ENCODE measurements at places on chromosomes 5 and 9.

- no peak for DNase-seq
These were observed 211.9 kb upstream of the CDH6 start for GRCh38 chr5:30981576-30981975.

- no peak for DNase-seq
These were observed 31.6 kb upstream of the STK32A start for GRCh38 chr5:147203213-147203612.

DNA sequence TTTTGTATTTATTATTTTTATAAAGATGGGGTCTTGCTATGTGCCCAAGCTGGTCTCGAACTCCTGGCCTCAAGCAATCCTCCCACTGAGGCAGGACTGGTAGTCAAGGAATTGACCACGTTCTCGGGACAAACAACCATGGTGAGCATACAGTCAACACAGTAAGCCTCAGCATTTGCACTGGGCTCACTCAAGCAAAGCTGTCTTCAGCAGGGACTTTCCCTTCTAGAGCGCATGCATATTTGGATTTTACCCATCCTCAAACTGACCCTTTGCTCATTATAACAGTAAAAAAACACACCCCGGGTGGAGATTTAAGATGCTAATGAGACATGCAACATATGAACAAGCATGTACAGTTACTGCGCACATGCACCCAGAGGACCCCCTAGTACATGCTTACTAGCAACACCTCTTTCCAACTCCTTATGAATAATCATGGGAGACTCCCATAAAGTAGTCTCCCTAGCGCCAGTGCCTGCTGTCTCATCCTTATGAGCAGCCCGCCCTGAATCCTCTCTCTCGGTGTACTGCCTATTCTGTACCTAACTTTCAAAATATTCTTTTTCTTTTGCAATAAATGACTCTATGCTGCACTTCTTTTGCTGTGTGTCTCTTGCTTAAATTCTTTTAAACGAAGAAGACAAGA, 41.5 kb downstream of the C5orf22 start:
- DNase-seq = no peak

DNA sequence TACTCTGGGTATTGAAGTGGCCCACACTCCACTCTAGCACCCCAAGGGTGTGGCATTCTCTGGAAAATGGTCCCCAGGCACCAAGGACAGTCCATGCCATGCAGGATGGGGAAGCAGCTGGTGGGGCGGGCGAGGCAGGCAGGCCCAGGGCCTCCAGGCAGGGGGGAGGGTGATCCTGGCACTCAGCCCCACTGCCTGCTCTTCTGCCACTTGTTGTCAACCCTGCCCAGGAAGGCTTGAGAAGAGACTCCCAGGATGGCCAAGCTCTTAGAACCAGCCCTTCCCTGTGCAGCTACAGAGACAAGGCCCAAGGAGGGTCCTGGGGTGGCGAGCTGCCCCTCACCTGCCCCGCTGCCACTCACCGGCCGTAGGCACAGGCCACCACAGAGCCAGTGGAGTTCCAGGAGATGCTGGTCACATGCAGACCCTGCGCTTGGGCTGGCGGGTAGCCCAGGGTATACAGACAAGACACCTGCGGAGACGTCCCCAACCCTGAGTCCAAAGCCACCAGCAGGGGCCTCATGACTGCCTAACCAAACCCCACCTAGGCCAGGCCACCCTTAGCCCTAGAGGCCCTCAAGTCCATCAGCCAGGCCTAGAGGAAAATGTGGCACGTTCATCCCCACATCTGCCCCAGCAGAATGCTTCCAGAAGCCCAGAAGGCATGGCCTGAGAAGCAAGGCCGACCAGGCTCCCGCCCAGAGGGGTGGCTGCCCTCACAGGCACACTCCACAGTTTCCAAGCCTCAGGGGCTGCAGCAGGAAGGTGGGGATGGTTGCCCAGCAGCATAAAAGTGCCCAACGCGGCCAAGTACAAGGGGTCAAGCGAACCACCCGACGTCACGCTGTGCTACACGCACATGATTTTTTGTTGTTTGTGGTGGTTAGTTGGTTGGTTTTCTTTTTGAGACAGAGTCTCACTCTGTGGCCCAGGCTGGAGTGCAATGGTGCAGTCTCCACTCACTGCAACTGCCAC, 19.8 kb downstream of the DYNC2I2 start:
- DNase-seq = no peak

GRCh38 chr5:18028036-18028435, 393.8 kb downstream of the TAF11L14 start:
- DNase-seq = no peak

- no peak for DNase-seq
These were observed 54.9 kb downstream of the FGF18 start for GRCh38 chr5:171474230-171474813.

- no peak for DNase-seq
These were observed 135.4 kb downstream of the UGCG start for GRCh38 chr9:112032009-112032408.

DNA sequence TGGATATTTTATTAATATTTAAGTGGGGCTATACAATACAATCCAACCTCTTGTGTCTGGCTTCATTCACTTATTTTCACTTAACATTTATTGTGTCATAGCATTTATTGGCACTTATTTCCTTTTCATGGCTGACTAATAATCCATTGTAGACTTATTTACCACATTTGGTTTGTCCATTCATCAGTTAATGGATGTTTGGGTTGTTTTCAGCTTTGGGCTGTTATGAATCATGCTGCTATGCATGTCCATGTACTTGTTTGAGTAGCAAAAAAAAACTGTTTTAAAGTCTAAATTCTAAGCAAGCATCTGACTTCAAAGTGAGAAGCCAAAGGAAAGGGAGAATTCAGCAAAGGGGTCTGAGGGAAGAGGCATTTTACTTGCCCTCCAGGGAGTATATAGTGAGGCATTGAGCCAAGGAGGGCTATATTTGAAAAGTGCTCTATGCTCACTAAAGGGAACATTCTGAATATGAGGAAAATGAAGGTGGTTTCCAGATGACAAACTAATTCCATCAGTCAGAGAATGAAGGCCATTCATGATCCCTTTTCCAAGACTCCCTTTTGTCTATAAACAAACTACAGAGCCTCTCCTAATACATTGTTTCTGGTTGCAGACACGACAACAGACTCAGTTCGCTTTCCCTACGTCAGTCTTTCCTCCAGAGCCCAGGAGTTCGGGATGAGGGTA, 532.8 kb upstream of the KLF4 start:
- DNase-seq = no peak

DNA sequence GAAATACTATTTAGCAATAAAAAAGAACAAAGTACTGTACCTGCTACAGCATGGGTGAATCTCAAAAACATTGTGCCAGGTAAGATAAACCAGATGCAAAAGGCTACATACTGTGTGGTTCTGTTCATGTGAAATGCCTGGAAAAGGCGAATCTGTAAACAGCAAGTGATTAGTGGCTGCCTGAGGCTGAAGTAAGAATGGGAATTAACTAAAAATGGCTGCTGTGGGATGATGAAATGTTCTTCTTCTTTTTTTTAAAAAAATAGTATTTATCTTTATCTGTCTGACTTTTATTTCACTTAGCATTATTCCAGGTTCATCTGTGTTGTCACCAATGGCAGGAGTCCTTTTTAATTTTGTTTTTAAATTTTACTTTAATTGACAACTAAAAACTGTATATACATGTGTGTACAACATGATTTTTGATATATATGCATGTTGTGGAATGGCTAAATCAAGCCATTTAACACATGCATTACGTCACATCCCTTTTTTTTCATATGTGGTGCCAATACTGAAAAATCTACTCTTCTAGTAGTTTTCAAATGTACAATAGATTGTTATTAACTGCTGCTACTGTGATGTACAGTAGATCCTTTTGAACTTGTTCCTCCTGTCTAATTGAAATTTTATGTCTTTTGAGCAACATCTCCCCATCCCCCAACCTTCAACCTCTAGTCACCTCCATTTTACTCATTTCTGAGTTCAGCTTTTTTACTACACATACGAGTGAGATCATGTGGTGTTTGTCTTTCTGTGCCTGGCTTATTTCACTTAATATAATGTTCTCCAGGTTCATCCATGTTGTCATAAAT, 62.9 kb upstream of the TNFAIP8 start:
- no peak for DNase-seq

GRCh38 chr9:120396931-120397330, 183.0 kb downstream of the CDK5RAP2 start:
- DNase-seq = no peak

- no peak for DNase-seq
These were observed 74.5 kb downstream of the COL5A1 start for GRCh38 chr9:134716067-134716466.

DNA sequence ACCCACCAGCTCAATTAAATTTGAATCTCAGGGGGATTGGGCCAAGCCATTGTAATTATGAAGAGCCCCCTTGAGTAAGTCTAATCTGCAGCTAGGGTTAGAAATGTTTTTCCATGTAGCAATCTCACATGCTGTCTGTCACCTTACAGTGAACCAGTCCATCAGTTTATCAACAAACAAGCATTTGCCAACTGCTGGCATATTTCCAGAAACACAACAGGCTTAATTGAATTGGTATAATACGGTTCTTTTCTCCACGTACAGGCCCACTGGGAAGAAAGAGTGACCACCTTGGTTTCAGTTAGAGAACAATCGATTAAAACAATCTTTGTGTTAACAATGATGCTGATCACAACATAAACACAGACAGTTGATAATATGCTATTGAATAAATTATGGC, 67.4 kb downstream of the NSUN2 start:
- DNase-seq = no peak

- DNase-seq = no peak
These were observed 225.4 kb downstream of the MTRR start for GRCh38 chr5:8094304-8094703.

DNA sequence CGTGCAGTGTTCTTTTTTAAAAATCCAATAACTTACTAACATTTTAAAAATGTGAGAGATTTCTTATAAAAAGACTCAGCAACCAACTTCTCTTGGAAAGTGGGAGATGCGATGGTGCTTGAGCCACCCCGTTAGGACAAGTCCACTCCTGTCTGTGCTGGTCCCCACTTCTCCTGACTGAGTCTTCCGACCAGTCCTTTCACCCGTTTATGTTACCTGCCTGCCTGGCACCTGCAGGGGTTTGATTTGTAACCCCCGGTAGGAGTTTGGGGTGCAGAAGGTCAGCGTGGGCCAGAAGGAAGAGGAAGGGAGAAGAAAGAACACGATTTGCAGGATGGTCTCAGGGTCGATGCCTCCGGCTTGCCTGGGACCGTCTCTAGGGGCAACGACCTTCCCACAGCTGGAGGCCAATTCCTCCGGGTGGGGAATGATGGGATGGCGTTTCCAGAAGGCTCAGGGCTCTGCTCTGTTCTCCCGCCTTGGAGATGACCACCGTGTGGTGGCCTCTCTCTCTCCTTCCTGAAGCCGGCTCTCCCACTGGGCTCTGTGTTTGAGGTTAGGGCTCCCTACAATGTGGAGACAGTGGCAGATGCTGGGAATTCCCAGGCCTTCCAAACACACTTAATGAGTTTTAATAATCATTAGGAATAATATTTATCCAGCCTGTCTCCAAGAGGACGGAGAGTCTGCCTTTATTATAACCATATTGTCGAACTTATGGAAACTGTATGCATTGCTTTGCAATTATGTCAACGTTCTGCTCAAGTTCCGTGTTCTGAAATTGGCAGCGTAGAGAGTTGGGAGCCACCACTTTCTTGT, 14.8 kb downstream of the COL27A1 start:
- DNase-seq = no peak

DNA sequence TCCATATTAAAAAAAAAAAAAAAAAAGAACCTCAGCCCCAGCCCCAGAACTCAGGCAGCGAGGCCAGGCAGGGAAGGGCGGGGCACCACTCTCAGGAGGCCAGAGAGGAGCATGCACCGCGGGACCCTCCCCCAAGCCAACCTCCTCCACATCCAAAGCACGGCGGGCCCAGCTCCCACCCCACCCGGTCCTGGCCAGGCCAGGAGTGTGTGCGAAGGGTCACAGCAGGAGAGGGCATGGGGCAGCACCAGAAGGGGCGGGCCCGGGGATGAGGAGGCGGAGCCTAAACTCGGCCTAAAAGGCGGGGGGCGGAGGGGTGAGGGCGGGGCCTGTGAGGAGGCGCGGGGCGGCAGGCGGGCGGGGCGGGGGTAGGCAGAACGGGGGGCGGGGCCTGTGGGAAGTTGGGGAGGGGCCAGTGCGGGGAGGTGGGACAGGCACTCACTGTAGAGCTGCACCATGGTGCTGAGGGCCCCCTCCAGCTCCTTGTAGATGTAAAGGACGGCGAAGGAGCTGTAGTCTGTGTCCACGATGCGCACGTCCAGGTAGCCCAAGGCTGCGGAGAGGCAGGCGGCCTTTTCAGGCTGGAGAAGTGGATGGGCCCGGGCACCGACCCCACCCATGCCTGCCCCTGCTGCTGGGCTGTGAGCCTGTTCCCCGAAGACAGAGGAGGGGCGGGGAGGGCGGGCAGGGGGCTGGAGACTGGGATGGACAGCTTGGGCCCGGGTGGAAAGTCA, 1.2 kb downstream of the LCN15 start:
- DNase-seq = no peak

DNA sequence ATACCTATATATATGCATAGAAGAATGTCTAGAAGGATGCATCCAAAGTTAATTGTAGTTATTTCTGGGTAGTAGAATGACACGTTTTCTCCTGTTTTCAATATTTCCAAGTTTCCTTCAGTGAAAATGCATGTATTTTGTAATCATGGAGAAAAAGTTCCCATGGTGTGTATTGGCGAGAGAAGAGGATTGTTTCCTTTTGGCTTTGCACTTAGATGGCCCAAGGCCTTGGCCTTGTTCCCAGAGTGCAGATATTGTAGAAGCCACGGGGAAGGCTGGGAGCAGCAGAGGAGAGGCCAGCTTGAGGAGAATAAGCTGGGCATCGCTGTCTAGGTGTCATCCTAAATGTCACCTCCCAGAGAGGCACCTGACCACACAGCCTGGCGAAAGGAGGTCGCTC, 44.0 kb downstream of the IRF1 start:
- peak; percentile 84 for DNase-seq

- DNase-seq = peak; percentile 88
These were observed 2.4 kb upstream of the VAV2 start for GRCh38 chr9:133994353-133995011.

- no peak for DNase-seq
These were observed 130.9 kb downstream of the PALM2AKAP2 start for GRCh38 chr9:109910671-109911518.

DNA sequence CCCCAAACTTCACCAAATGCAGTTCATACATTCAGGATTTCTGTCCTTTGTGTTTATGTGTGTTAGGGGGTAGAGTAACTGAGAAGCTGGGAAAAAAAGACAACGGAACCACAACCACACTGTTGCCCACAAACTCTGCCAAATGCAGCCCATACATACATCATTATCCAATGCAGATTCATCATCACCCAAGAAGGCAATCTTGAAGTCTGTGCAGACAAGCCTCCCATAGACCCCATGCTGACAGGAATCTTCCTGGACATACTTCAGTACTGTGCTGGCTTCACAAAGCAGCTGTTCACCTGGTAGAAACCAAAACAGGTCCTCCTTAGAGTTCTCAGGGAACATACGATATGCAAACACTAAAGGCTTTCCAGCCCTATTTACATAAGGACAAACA, 38.9 kb downstream of the MTMR12 start:
- DNase-seq = no peak

- no peak for DNase-seq
These were observed 21.4 kb upstream of the FLT4 start for GRCh38 chr5:180670586-180671359.
